ENCODE measurements at places on chromosomes 3 and 15.

DNA sequence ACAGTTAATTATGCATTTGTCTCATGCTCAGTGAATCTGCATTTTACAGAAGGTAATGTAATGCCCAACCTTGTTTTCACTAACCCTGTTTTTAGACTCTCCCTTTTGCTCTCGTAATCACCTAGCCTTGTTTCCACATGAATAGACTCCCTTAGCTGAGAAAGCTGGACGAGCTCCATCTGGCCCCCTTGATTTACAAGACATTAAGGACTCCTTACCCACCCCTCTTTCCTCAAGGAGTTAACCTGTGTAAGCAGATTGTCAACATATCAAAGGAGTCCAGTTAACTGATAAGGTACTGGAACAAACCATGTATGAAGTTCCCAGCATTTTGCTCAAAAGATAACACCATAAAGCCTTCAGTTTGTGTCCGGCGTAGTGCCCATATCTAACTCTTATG, 99.6 kb downstream of the VPS8 start:
- no peak for DNase-seq

GRCh38 chr3:138578141-138578540, 15.9 kb downstream of the CEP70 start:
- DNase-seq: no peak

DNA sequence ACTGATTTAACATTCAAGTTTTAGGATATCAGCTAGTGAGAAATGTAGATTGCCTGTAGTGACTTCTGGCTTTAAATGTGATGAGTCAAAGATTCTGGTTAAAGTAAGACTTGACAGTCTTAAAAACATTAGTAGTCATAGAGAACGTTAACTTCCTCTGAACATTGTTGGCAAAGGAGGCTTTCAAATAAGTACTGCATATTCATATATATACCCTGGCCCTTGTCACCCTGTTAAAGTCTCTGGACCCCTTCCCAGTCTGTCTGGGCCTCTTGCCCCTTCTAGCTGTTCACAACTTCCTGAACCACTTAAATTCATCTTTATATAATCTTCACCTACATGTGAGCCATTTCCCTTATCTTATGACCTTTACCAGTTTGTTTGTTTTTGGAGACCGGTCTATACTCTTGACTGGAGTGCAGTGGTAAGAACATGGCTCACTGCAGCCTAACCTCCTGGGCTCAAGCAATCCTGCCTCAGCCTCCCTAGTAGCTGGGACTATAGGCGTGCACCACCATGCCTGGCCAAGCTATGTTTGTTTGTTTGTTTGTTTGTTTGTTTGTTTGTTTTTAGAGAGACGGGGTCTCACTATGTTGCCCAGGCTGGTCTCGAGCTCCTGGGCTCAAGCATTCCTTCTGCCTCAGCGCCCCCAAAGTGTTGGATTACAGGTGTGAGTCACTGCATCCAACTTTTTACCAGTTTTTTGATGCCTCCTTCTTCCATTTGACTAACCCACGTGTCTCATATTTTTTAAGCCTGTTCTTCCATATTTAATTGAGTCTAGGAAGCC, 64.4 kb upstream of the CRTC3 start:
- DNase-seq: no peak

DNA sequence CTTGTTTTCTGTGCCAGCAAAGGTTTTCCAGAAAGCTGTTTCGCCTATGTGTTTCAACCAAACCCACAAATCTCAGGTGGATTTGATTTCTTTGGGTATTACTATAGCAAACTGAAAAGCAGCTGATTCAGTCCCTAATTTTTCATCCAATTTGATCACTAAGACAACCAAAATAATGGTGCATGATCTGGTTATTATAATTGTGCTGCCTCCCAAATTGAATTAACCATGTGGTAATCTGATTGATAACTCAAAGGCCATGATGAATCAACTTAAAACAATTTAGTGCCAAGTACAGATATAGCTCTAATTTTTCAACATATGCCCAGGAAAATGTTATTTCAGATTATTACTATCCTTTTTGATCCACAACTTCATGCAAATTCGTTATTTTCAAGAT, 30.6 kb downstream of the PRTG start:
- DNase-seq: no peak

DNA sequence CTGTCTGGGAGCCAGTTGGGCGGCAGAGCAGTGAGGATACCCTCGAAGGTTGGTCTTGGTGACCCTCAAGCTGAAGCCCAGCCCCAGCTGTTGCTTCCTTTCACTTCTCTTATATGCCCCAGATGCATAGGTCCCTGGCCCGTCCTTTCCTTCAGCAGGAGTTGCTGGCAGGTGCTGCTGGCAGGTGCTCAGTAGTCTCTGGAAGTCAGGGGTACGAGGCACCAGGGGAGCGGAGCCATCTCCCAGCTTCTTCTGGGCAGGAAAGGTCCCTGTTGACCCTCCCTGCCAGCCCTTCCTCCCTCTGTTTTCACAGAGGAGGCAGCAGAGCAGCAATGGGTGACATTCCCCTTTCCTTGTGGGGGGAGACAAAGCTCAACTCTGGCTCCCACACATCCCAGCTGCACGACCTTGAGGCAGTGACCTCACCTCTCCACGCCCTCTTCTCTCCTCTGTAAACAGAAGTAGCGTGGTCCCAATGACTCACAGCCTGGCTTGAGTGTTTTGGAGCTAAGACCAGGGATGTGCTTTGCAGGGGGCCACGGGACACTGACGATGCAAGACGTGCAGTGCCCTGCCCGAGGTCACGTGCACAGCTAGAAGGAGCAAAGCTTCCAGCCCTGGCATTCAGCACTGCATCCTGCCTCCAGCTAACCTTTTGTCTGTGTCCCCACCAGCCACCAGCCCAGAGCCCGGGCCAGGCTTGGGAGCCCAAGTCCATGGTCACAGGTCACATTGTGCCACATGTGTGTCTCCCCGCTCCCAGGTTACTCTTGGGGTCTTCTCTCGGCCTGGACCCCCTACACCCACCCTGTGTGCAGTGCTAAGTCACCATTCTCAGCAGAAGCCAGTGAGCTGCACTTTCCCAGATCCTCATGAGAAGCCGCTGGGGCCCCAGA, 49.7 kb downstream of the SLC6A6 start:
- no peak for DNase-seq

DNA sequence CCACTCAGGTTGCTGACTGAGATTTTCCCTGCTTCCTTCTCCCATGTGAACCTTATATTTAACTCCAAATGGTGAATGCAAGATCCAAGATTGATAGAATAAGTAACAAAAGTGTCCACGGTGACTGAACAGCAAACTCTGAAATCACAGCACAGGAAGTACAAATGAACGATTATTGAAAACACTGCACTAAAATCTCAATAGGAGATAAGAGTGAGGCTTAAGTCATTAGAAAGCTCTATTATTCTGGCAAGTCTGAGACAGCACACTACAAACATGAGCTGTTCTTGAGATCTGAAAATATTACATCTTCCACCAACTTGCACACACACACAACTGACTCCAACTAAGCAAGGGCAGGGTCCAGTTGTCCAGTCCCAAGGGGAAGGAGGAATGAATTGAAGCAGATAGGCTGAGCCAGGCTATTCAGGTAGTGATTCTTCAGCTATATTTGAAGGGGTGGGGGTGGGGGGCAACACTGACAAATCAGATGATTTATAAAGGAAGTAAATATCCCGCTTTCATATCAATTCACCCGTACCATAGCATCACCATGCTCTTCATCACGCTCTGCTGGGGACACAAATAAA, 2.9 kb downstream of the ZNF385D start:
- DNase-seq: no peak

DNA sequence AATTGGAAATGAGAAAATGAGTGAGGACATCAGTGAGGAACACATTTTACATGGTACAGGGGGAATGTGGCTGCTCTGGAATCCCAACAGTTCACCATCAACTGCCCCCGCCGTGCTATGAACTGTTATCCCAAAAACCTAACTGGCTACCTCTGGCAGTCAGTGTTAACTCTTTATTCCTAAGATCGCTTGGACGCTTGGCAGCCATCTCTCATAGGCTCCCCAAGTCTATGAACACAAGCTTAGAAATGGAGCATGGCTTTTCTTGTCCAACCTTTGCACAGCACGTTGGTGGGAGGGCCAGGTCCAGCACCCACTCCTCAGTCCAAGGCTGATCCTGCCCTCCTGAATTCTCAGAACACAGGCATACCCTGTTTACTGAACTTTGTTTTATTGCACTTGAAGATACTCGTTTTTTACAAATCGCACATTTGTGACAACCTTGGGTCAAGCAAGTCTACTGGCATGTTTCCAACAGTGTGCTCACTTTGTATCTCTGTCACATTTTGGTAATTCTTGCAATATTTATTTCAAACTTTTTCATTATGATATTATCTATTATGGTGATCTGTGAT, 53.6 kb downstream of the SENP2 start:
- DNase-seq: no peak

- DNase-seq: no peak
Observed at GRCh38 chr15:83654379-83655236, 685 bp downstream of the ADAMTSL3 start.

DNA sequence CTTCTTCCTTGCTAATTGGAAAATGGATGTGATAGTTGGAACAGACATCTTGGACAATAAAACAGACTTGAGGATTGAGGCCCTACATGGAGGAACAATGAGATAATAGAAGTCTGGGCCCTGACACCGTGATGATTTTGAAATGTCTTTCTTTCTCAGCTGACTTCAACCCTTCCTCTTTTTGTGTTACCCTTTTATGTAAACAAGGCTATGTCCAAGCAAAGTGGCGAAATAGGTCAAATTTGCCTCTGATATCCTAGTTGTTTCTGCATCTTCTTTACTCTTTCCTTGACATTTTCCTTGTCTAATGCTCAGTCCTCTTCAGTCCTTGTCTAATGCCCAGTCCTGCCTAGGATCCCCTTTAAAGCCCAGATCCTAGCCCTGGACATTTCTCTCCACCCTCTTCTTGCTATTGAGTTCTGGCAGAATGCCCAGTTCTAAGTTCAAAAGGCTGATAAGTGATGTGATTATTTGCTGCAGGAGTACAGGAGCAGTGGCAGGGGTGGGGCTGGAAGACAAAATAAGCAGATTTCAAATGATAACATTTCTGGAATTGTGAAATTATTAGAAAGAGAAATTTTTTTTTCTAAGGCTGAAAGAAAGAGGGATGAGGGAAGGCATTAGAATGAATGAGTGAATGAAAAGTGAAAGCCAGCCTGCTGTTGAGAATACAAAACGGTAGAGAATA, 6.5 kb upstream of the VPS8 start:
- DNase-seq: no peak

DNA sequence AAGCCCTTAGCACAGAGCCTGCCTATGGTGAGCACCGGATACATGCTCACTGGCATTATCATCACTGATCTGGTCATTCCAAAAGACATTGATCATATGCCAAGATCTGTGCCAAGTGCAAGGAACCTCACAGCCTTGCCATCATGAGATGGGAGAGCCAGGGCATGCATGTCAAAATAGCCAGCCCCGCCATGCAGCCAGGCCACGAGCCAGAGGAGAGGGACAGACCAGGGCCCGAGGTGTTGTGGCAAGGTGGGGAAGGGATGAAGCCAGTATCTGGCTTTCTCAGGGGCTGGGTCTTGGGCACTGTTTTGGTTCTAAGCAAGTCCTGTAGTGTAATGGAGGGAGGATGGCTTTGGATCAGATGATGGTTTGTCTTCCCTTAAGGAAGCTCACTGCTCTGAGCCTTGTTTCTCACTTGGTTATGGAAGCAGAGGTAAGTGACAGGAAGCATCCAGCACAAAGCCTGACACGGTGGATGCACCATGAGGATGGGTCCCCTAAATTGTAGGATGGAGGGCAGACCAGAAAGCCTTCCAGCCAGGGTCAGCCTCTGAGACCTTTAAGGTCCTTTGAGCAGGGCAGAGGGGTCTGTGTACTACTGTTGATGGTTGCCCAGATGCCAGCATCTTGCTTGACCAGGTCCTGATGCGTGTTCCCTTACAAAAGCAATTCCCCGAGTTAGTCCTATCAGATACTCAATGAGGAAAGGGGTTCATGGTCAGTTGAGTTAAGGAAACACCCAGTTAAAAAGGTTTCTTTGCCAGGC, 247.7 kb upstream of the TLE3 start:
- no peak for DNase-seq

Measured in CD4-positive, alpha-beta T cell treated with Interleukin-1 beta for 1 hour (primary cell).